ENCODE measurements at places on chromosomes 3 and 15. TPM values are rescaled to one million over a fixed set of nuclear protein-coding genes. Genes with fewer than 3 reads are reported as not detected.
A peak's percentile ranks its signal among the peaks of the same experiment; 100 is the strongest.

DNA sequence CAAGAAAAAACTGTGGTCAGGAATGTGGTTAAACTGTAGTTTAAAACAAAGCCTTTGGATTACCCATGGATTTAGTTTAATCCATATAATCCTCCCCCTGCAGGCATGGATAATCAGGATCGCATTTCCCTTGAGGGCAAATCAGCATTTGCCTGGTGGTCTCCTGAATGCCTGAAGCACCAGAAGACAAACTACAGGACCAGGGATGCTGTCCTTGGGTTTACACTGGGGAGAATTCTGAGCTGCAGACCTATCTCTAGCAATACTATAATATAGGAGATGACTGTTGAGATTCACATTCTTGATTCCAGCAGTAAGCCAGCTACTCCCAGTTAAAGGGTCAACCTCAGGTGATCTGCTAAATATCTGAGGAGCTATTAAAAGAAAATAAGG, 10.6 kb downstream of the PIK3CB start:
- H3K27me3 ChIP-seq = no peaks in the 10 kb centered on the region
- peak overlapping the region; percentile 62 for H3K27ac ChIP-seq
- no peak overlapping the region for H3K4me3 ChIP-seq
- DNase-seq = peak; percentile 11
- peaks cover 70% of the 10 kb centered on the region for H3K36me3 ChIP-seq
- H3K4me1 ChIP-seq = peaks cover 28% of the 10 kb centered on the region

- H3K27ac ChIP-seq = peak overlapping the region; percentile 72
- peaks cover 9% of the 10 kb centered on the region for H3K4me1 ChIP-seq
These were observed 851 bp upstream of the DCBLD2 start for GRCh38 chr3:98902351-98902740.

GRCh38 chr3:98903705-98904481, 2.4 kb upstream of the DCBLD2 start:
- no peaks in the 10 kb centered on the region for H3K36me3 ChIP-seq
- no peak for DNase-seq
- H3K27ac ChIP-seq = no peak overlapping the region
- H3K27me3 ChIP-seq = no peaks in the 10 kb centered on the region

DNA sequence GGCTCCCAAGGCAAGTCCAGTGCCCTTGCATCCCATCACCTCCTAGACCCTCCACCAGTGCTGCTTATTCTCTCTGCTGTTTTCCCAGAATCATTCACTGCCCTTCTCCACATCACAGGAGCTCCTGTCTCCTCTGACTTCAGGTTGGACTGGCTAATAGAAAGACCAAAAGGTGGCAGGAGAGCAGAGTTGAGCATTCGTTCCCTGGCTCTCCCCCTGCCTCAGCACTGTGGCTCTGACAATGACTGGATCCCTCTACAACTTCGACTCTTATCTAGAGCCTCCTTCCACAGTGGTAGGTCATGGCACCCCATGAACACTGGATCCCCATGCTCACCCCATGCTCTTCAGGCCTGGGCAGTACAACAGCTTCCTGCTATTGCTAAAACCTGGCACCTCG, 243.6 kb downstream of the LRRN1 start:
- H3K4me1 ChIP-seq = no peaks in the 10 kb centered on the region
- H3K27ac ChIP-seq = no peak overlapping the region
- DNase-seq = no peak

DNA sequence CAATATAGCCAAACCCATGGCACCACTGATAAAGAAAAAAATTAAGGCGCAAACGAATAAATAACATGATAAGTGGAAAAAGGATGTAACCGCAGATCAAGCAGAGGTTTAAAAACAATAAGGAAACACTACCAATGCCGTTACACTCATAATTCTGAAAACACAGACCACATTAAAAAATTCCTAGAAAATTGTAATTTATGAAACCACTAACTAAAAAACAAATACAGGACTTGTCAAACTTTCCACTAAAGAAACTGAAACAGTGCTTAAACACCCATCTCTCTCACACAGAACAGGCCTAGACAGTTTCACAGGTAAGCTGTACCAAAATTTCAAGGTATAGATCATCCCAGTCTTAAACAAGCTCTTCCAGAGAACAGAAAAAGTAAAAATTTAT, 28.4 kb downstream of the PCSK6 start:
- H3K4me1 ChIP-seq = peaks cover 15% of the 10 kb centered on the region
- H3K27me3 ChIP-seq = peaks cover 1% of the 10 kb centered on the region
- DNase-seq = no peak
- H3K27ac ChIP-seq = no peak overlapping the region

GRCh38 chr15:27260523-27260922, 289.5 kb downstream of the GABRG3 start:
- no peak overlapping the region for H3K4me3 ChIP-seq
- H3K27me3 ChIP-seq = no peaks in the 10 kb centered on the region
- no peak overlapping the region for H3K27ac ChIP-seq
- H3K36me3 ChIP-seq = no peaks in the 10 kb centered on the region
- DNase-seq = no peak

- H3K27ac ChIP-seq = no peak overlapping the region
- H3K4me1 ChIP-seq = no peaks in the 10 kb centered on the region
- no peaks in the 10 kb centered on the region for H3K36me3 ChIP-seq
These were observed 80.2 kb upstream of the SPATA12 start for GRCh38 chr3:56980243-56980642.

DNA sequence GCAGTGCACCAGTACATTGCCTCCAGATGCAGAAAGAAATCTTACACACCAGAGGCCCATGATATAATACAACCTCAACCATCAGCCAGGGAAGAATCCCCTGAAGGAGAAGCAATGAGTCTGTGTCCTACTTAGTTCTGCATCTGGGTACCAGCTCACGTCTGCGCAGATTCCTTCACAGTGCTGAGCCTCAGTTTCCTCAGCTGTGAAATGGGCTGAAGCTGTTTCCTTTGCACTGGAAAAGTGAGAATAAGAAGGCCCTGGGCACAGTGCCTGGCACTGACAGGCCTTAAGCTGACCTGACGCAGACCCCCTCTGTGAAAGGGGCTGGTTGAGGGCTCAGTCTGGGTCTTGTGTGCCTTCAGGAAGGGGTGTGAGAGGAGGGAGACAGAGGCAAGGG, 20.7 kb downstream of the ATP2B2 start:
- H3K4me3 ChIP-seq = no peak overlapping the region
- peaks cover 53% of the 10 kb centered on the region for H3K27me3 ChIP-seq
- no peaks in the 10 kb centered on the region for H3K36me3 ChIP-seq
- DNase-seq = no peak
- H3K4me1 ChIP-seq = no peaks in the 10 kb centered on the region

DNA sequence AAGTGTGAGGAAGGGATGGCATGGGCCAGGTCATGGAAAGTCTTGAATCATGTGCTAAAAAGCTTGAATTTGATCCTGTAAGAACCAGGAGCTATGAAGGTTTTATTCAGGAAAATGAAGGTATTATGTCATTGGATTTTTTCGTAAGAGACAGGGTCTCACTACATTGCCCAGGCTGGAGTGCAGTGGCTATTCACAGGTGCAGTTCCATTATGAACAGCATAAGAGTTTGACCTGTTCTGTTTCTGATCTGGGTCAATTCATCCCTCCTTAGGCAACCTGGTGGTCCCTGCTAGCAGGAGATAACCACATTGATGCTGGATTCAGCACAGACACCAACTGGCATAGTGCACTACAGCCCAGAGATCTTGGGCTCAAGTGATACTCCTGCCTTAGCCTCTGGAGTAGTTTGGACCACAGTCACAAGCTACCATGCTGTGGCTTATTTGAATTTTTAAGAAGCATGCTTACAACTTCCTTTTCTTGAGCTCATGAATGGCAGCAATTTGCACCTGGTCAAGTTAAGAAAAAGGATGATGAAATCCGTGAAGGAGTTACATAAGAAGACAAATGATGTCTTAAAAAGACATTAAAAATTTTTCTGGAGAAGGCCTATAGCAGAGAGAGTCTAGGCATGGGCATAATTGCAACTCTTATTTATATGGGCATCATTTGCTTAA, 79.1 kb downstream of the CADPS start:
- H3K4me1 ChIP-seq = no peaks in the 10 kb centered on the region
- H3K36me3 ChIP-seq = no peaks in the 10 kb centered on the region
- H3K4me3 ChIP-seq = no peak overlapping the region
- H3K27ac ChIP-seq = no peak overlapping the region

DNA sequence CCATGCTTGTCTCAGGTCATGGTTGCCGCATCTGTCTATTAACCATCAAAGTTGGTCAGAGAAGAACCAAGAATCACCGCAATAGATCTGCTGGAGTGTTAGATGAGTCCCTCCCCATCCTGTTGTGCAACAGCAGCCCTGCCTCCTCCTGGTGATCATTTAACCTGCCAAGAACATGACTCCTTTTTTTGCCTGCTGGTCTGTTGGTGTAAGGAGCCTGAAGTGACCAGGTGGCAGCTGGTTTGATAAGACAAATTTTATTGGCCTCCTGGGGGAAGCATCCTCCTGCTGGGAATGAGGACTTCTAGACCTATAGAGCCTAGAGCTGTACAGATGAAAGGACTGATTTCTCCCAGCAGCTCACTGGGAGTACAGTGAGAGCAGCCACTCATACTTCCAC, 43.5 kb upstream of the RAF1 start:
- H3K27ac ChIP-seq = no peak overlapping the region
- DNase-seq = no peak
- H3K36me3 ChIP-seq = no peaks in the 10 kb centered on the region
- no peak overlapping the region for H3K4me3 ChIP-seq

DNA sequence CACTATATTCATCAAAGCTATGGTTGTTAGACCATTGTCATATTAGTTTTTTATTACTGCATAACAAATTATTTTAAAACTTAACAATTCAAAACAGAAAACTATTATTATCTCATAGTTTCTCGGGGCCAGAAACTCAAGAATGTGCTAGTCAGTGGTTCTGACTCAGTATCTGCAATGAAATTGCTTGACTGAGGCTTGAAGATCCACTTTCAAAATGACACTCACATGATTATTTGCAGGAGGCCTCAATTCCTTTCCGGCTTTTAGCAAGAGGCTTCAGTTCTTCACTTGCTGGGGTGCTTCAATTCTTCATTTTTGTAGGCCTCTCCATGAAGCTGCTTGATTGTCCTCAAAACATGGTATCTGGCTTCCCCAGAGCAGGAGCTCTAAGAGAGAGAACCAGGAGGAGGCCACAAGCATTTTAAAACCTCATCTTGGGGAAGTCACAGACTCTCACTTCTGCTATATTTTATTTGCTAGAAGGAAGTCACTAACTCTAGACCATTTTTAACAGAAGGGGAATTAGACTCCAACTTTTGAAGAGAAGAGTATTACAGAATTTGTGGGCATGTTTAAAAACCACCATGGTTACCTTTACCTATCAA, 383.7 kb downstream of the MFSD1 start:
- no peak overlapping the region for H3K27ac ChIP-seq
- no peaks in the 10 kb centered on the region for H3K27me3 ChIP-seq
- H3K4me3 ChIP-seq = no peak overlapping the region
- H3K36me3 ChIP-seq = no peaks in the 10 kb centered on the region
- H3K4me1 ChIP-seq = no peaks in the 10 kb centered on the region
- no peak for DNase-seq

DNA sequence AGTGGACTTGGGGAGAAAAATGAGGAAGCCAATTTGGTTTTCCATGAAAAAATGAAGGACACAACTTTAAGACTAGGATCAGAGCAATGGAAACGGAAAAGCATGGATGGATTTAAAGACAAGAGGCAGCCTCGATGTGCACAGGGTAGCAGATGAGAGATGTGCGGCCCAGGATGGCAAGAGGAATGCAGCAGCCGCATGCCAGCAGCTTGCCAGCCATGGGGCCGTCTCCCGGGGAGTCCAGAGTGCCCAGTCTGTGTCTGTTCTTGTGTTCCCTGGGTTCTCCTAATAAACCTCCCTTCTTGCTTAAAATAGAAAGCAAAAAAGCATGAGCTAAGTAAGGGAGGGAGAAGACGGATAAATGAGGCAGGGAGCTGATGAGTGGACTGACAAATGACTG, 68.0 kb upstream of the IQSEC1 start:
- H3K27me3 ChIP-seq = peaks cover 88% of the 10 kb centered on the region
- DNase-seq = no peak
- H3K4me1 ChIP-seq = no peaks in the 10 kb centered on the region
- H3K4me3 ChIP-seq = no peak overlapping the region

DNA sequence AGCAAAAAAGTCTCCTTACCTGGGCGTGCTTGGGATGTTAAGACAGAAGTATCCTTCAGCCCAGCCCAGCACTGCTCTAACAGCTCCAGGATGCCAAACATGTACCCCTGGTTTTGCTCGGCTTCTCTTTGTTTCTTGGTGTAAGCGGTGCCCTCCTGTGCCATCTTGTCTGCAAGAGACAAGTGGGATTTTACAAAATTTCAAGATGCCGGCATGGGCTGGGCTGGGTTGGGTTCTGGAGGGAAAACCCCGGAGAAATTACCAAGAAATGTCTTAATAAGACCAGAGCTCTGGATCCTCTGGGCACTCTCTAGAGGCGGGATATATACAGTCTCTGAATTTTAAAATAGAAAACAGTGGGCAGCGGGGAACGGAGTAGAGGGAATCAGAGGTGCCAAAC, 4.6 kb upstream of the SOX14 start:
- peaks cover 3% of the 10 kb centered on the region for H3K4me1 ChIP-seq
- no peak overlapping the region for H3K4me3 ChIP-seq
- H3K27me3 ChIP-seq = peaks cover 2% of the 10 kb centered on the region
- no peak overlapping the region for H3K27ac ChIP-seq
- DNase-seq = no peak

- no peaks in the 10 kb centered on the region for H3K36me3 ChIP-seq
- DNase-seq = peak; percentile 38
- no peak overlapping the region for H3K27ac ChIP-seq
- no peaks in the 10 kb centered on the region for H3K27me3 ChIP-seq
These were observed 97.2 kb upstream of the CTNNB1 start for GRCh38 chr3:41102053-41102556.

DNA sequence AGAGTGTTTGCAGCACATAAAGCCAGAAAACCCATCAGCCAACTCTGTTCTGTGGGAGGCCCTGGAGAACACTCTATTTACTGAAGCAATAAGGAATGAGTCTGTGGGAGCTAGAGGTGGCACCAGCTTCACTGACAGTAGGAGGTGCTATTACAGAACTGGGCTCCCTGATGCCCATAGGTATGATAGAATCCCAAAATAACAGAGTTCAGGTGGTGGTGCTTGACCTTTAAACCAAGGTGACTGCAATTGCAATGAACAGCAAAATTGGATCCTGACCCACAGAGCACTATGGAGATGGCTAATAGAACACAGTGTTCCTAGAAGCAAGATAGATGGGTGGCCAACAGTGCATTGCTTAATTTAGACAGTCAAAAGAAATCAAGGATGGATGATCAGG, 95.4 kb upstream of the RNU6-1 start:
- no peaks in the 10 kb centered on the region for H3K4me1 ChIP-seq
- no peaks in the 10 kb centered on the region for H3K27me3 ChIP-seq
- H3K36me3 ChIP-seq = no peaks in the 10 kb centered on the region
- no peak overlapping the region for H3K27ac ChIP-seq
- no peak overlapping the region for H3K4me3 ChIP-seq
- DNase-seq = no peak

GPR149 gene
- not detected for total RNA-seq

FILIP1L gene
- 1.6 TPM for total RNA-seq

Measured in K562 (cell line).